GM23338 (cell line): ENCODE measurements at places on chromosomes 12 and 14.

DNA sequence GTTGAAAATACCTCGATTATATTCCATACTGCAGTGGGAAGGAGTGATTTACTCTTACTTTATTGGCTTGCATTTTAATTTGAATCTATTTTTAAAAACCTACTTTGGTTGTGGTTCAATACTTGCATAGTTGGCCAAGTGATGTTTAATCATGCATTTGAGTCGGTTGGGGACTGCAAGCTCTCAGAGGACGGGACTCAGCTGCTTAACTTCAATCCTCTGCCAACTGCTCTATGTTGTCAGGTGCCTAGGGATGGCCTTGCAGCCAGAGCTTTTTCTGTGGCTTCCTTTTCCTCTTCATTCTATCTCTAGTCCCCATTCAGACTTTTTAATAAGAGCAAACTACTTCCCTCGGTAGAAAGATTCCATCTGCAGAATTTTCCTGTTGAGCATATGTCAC is 53.4 kb upstream of the KRR1 start:
- no peak for DNase-seq

DNA sequence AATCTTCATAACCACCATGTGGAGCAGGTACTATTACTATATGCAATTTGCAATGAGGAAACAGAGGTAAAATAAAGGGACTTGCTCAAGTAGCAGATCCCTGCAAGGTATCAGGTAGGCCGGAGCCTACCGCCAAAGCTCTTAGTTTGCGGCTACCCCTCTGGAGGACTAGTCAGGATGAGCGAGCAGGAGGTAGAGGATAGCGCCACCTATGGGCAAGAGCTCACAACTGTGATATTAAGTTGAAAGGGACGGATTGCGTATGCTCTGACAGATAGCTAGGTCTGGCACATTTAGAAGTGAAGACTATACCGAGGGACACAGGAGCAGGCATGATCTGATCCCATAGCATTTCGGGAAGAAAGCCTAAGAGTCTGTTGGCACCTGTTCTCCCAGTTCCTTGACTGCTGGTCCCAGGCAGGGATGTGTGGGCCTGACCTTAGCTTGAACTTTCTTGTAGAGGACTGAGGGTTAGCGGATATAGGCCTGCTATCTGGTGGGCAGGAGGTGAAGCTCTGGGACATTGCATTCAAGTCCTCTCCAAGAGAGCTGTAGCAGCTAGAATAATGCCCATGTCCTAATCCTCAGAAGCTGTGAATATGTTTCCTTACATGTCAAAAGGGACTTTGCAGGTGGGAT is 48.0 kb downstream of the SLC17A8 start:
- peak; percentile 95 for DNase-seq

DNA sequence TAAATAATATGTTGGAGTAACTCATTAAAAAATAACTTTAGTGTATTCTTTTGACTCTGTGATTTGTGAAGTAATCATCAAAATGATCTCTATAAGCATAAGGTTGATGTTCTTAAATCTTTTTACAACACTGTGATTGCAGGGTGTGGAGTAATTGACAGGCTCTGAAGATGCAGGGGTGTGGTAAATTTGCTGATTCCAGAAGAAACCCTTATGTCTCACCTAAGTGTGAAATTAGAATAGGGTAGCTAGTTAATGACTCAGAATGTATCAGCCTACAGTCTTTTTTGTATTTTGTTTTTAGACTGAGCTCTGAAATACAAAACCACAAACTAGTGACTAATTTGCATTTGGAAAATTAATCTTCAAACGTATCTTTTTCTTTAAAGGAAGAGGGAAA is 5.9 kb downstream of the PRPF39 start:
- no peak for DNase-seq

DNA sequence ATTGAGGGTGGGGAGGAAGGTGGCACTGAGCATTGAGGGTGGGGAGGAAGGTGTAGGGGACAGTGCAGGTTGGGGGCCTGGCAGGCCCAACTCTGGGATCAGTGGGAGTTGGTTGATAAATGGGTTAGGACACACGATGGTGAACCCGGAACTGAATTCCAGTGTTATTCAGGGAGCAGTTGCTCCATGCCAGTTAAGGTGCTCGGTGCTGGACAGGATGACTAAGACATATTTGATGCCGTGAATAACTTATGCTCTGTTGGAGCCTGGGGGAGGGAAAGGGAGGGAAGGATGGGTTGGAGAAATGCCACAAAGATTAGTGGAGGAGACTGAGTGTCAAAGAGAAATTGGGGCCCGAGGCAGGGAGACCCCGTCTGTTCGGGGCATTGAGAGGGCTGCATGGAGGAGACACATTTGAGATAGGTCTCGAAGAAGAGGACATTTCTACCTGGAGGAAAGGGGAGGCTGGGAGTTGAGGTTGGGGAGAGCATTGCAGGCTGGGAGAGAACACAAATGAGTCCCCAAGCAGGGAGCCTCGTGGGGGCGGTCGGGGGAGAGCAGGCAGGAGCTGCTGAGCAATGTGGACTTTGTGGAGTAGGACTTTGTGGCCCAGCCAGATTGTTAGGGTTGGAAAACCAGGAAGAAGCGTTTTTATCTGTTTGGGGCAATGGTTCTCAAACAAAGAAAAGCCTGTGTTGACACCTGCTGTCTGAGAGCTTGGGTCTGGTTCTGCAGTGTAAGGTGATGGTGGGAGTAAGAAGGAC is 65.3 kb downstream of the IQSEC3 start:
- no peak for DNase-seq

DNA sequence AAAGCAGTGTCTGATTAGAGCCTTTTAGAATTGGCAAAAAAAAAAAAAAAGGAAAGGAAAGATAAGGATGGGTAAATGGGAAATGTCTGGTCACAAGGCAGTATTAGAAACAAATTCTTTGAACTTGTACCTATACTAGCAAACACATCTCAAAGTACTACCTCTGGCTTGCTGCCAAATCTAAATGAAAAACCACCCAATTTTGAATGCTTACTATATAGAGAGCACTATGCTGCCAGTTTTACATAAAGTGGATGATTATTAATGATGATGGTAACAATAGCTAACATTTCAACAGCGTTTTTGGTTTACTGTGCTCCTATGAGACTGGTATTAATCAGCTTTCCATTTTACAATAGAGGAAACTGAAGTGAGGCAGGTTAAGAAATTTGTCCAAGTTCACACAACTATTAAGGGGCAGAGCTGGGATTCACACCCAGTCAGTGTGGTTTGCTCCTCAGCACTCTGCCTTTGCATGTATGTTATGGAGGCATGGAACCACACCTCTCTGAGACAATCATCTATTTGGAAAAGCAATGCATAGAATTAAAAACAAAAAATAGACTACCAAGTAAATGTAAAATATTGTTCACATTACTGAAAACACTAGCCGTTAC is 34.2 kb downstream of the ATP2B1 start:
- DNase-seq = no peak

- DNase-seq = no peak
These were observed 10.2 kb downstream of the FBXW8 start for GRCh38 chr12:116920939-116921338.

DNA sequence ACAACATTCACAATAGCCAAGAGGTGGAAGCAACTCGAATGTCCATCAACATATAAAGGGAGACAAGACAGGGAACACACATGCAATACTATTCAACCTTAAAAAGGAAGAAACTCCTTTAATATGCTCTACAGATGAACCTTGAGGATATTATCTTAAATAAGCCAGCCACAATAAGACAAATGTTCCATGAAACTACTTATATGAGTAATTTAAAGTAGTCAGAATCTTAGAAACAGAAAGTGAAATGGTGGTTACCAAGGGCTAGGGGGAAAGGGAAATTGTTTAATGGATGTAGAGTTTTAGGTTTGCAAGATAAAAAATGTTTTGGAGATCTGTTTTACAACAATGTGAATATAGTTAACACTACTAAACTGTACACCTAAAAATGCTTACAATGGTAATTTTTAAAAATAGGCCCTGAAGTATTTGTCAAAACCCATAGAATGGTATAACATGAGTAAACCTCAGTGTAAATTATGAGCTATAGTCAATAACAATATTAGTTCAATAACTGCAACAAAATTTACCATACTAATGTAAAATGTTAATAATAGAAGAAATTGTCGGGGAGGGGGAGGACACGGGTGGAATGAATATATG is 71.1 kb downstream of the EGLN3 start:
- no peak for DNase-seq
